ENCODE measurements at places on chromosomes 7 and 10.

DNA sequence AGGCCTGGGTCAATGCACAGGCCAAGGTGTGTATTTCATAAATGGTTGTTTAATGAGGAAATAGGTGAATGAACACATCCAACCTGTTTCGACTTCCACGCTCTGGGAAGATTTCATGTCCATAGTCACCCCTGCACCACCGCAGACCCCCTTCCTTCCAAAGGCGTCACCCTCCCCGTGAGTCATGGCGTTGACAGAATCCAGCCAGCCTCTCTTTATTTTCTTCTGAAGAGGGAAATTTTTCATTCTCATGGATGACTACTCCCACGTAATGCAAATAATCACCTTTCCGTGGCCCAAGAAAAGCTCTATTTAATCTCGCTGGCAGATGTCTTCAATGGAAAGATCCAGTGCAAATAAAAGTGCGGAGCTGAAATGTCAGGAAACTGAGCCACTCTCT is 75.3 kb upstream of the FOXK1 start:
- no peak for DNase-seq

GRCh38 chr7:16850614-16851466 is 30.9 kb downstream of the AGR3 start:
- no peak for DNase-seq

GRCh38 chr10:126397640-126398382 is 9.5 kb upstream of the ADAM12 start:
- DNase-seq: no peak

DNA sequence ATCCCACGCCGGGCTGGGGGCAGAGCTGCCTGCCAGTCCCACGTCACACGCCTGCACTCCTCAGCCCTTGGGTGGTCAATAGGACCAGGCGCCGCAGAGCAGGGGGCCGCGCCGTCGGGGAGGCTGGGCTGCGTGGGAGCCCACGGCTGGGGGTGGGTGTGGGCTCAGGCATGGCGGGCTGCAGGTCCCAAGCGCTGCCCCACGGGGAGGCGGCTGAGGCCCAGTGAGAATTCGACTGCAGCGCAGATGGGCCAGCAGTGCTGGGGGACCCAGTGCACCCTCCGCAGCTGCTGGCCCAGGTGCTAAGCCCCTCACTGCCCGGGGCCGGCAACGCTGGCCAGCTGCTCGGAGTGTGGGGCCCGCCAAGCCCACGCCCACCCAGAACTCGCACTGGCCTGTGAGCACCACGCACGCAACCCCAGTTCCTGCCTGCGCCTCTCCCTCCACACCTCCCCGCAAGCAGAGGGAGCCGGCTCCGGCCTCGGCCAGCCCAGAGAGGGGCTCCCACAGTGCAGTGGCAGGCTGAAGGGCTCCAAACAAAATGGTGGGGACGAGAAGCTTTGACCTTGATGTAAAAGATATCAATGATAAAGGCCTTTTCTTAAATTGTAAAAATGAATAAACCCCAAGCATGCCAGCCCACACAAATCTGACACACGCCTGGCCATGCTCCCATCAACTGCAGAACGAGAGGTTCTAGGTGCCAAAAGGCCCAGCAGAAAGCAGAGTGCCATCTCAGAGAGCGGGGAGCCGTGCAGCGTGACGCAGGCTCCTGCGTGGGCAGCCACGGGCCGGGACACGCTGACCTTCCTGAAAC is 255.5 kb downstream of the MAD1L1 start:
- no peak for DNase-seq

GRCh38 chr10:118472415-118473304 is 122.8 kb downstream of the PRLHR start:
- no peak for DNase-seq

All from HAP-1 (cell line).